ENCODE measurements at places on chromosomes 4 and X. TPM values are rescaled to one million over a fixed set of nuclear protein-coding genes. Genes with fewer than 3 reads are reported as not detected.

The GCNA gene
- 4.4 TPM for total RNA-seq

The CLDN34 gene
- 0.59 TPM for total RNA-seq

The TMEM271 gene
- not detected for total RNA-seq

The FHL1 gene
- 1,613 TPM for total RNA-seq

The SULT1B1 gene
- total RNA-seq, result 1.2 TPM

The SPIN2B gene
- 17.7 TPM for total RNA-seq

The KIT gene
- total RNA-seq, result 10.8 TPM

The CDKL2 gene
- 5.0 TPM for total RNA-seq

The FHIP1A gene
- 0.86 TPM for total RNA-seq

The WNK3 gene
- 3.9 TPM for total RNA-seq

The FOXO4 gene
- 23.3 TPM for total RNA-seq

- H3K27me3 ChIP-seq, result no peaks in the 10 kb centered on the region
- H3K36me3 ChIP-seq, result peaks cover 2% of the 10 kb centered on the region
- no peak for DNase-seq
- peak overlapping the region; percentile 88 for H3K27ac ChIP-seq
These were observed 6.5 kb downstream of the SH3BP2 start for GRCh38 chr4:2799224-2799911.

GRCh38 chr4:152929888-152930287, 6.2 kb upstream of the FHDC1 start:
- H3K36me3 ChIP-seq, result no peaks in the 10 kb centered on the region
- DNase-seq, result no peak
- no peak overlapping the region for H3K4me3 ChIP-seq
- no peaks in the 10 kb centered on the region for H3K27me3 ChIP-seq
- H3K27ac ChIP-seq, result no peak overlapping the region

DNA sequence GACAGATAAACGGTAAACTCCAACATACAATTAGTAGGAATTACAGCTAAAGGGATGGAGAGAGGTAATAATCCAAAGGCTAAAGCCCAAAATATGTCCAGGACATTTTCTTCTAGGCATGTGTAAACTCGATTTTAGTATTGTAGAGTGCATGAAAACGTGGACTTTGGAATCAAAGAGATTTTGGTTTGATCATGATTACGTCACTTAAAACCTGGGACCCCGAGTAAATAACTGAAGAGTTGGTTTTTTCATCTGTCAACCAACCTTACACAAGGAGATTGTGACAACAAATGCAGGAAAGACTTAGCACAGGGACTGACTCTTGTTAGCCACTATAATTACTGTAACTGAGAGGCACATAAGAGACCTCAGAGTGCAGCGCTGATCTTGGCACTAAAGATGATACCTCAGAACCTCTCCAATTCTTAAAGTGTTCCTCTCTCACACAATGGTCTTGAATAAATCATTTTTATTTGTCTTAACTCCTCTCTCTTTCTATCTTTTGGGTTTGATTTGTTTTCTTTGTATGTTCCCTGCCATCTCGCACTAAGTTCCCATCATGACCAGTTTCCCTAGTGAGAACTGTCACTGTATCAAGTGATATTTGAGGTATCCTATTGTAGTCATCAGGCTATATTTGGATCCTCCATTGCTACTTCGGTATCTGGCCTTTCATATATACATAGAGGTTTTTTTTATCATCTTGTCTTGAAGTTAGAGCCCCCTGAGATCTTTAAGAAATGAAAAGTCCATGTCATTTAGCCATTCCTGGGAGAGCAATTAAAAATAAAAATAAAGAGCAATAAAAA, 32.2 kb upstream of the MSL3 start:
- no peak for DNase-seq
- H3K27me3 ChIP-seq, result peaks cover 11% of the 10 kb centered on the region
- H3K27ac ChIP-seq, result no peak overlapping the region

DNA sequence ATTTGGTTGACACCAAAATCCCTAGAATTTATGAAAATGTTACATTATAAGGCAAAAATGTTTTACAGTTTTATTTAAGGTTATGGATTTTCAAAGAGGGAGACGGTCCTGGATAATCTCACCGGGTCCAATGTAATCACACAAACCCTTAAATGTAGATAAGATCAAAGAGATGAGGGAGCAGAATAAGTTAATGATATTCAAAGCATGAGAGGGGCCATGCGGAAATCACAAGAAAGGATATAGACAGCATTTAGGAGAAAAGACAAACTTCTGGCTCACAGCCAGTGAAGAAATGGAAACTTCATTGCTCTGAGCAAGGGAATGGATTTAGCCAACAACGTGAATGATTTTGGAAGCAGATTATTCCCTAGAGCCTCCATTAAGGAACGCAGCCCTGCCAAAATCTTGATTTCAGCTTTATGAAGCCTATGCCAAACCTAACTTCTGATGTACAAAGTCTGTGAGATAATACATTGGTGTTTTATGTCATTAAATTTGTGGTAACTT, 684.4 kb upstream of the GNPDA2 start:
- H3K27me3 ChIP-seq, result no peaks in the 10 kb centered on the region
- DNase-seq, result no peak
- no peaks in the 10 kb centered on the region for H3K4me1 ChIP-seq
- H3K36me3 ChIP-seq, result no peaks in the 10 kb centered on the region
- H3K4me3 ChIP-seq, result no peak overlapping the region

DNA sequence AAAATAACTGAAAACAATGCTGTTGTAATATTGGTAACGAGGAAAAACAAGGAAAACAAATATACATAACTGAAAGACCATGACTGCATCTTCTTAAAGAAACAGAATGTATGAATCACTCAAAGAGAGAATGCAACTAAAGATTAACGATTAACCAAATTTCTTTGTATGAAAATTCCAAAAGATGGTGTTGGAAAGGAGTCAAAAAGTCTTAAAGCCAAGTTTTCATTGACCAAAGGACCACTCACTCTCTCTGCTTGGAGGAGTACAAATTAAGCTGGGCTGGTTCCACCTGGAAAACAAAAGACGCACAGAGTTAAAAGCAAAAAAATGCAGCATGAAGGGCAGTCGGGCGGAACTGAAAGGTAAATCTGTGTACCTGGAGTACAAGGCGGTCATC, 1.8 kb downstream of the DCAF12L1 start:
- no peak overlapping the region for H3K4me3 ChIP-seq
- no peaks in the 10 kb centered on the region for H3K36me3 ChIP-seq
- no peaks in the 10 kb centered on the region for H3K4me1 ChIP-seq
- H3K27ac ChIP-seq, result no peak overlapping the region

DNA sequence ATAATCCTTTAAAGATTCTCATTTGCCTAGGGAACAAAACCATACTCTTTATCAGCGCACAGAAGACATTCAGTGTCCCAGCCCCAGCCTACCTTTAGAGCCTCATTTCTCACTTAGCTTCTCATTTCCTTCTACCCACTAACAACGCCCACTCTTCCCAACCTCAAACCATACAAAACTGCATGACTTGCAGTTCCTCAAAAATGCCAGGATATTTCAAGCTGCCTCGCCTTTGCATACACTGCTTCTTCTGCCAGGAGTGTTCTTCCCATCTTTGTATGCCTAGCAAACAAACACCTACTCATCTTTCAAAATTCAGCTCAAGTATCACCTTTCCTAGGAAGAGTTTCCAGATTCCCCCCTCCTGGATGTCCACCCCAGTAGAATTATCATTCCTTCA, 129.9 kb upstream of the ADGRL3 start:
- no peaks in the 10 kb centered on the region for H3K27me3 ChIP-seq
- H3K4me1 ChIP-seq, result peaks cover 34% of the 10 kb centered on the region
- peaks cover 3% of the 10 kb centered on the region for H3K36me3 ChIP-seq
- H3K4me3 ChIP-seq, result no peak overlapping the region
- DNase-seq, result no peak
- no peak overlapping the region for H3K27ac ChIP-seq

DNA sequence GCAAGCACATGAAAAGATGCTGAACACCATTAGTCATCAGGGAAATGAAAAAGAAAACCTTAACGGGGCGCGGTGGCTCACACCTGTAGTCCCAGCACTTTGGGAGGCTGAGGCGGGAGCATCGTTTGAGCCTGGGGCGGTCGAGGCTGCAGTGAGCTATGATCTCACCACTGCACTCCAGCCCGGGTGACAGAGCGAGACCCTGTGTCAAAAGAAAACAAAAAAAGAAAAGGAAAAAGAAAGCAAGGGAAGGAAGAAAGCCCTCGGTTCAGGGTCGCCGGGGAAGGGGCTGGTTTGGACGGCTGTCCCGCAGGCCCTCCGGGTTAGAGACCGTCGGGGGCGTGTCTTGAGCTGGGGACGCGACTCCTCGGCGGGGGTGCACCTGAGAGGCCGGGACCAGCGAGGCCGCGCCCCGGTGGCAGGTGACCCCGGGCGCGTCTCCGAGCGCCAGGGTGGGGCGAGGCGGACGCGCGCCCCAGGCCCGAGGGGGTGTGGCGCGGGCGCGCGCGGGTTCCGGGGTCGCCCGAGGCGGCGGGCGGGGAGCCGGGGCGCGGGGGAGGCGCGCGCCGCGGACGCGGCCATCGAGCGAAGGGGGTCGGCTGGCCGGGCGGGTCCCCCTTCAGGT, 478 bp upstream of the PLXNA3 start:
- H3K4me3 ChIP-seq, result peak overlapping the region; percentile 90
- peak overlapping the region; percentile 93 for H3K27ac ChIP-seq
- H3K36me3 ChIP-seq, result peaks cover 9% of the 10 kb centered on the region
- no peaks in the 10 kb centered on the region for H3K27me3 ChIP-seq
- no peak for DNase-seq

GRCh38 chr4:47075919-47076318, 44.6 kb downstream of the GABRB1 start:
- DNase-seq, result no peak
- H3K4me3 ChIP-seq, result no peak overlapping the region
- H3K36me3 ChIP-seq, result no peaks in the 10 kb centered on the region

DNA sequence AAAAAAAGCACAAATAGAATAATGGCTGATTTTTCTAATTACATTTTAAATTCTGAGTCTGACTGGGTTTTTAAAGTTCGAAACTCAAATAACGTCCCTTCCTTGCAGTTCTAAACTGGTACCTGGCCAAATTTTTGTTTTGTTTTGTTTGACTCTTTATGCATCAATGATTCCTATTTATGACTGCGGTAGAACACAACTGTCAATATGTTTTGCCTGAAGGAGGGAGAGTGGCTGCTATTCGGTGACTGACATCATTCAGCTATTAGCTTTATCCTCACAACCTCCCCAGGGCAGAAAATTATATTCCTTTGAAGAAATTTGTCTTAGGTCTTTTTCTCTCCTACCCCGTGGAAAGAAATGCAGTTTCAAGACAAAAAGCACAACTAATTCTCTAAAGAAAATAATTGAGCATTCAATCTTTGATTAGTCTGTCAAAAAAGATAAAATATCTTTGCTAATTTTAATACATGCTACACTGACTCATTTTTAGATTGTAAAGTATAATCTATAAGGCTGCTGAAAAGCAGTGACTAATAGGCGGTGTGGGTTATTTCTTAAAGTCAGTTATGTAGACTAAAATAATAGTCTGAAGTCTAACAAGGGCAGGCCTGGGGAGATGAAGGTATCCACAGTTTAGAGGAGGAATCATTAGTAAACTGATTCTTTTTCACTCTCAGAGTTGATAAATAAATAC, 61.9 kb downstream of the TMEM150C start:
- no peak overlapping the region for H3K4me3 ChIP-seq
- no peak for DNase-seq
- no peak overlapping the region for H3K27ac ChIP-seq
- no peaks in the 10 kb centered on the region for H3K27me3 ChIP-seq

Data from osteocyte (in vitro differentiated cells).